ENCODE measurements at places on chromosomes 5 and 9. TPM values are rescaled to one million over a fixed set of nuclear protein-coding genes. Genes with fewer than 3 reads are reported as not detected.

- peak; percentile 39 for DNase-seq
These were observed 24.6 kb upstream of the MED10 start for GRCh38 chr5:6402939-6403338.

The NRG2 gene
- under 0.01 TPM for total RNA-seq

The CCDC183 gene
- under 0.01 TPM for total RNA-seq

The ALDH1A1 gene
- total RNA-seq: 5.0 TPM

The TTLL11 gene
- total RNA-seq: 2.3 TPM
